Ovary (tissue), 10 donors: ENCODE measurements at places on chromosomes 3 and 15. TPM values are rescaled to one million over a fixed set of nuclear protein-coding genes. Genes with fewer than 3 reads are reported as not detected.

Gene SEMA5B
- polyA plus RNA-seq = 1.3 TPM

Gene CCR9
- polyA plus RNA-seq = not detected

Gene VIPR1
- polyA plus RNA-seq = 2.2 TPM

Gene NEK4
- polyA plus RNA-seq = 8.5 TPM

Gene TFDP2
- polyA plus RNA-seq = 57.8 TPM

Gene KCNMB2
- polyA plus RNA-seq = 7.6 TPM

Gene DNAJC13
- polyA plus RNA-seq = 19.1 TPM

DNA sequence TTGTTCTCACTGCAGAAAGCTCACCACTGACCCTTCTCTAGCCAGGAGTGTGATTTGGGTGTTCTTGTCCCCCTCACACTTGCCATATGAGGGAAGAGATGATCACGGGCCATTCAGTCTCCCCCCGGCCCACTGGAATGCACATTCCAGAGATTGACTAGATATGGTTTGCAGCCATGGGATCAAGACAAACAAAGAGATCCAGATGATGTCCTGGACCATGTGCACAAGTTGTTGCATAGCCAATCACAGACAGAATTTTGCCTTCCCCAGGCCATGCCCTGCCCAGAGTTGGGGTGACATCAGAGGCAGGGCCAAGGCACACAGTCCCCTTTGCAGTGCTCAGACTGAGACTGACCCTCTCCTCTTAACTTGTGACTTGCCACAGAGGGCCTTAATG is 14.8 kb downstream of the MUC13 start:
- no peak for DNase-seq

- DNase-seq = no peak
Measured at GRCh38 chr3:71087143-71088018, 496.1 kb downstream of the FOXP1 start.

DNA sequence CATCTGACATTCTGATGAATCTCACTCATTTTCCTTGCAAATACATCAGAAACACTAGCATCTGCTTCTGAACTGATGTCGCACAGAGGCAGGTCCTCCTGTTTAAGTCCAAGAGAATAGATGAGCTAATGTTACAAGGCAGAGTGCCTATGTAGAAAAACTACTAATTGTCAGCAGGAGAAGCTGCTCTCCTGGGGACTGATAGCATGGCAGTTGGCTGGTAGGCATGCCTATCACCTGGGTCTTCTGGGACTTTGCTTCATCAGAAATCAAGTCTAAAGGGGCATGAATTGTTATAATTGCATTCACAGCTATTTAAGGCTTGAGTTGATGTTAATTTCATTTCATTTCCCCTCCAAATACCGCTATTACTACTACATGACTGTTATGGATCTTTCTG is 457.2 kb downstream of the RAP2B start:
- no peak for DNase-seq

DNA sequence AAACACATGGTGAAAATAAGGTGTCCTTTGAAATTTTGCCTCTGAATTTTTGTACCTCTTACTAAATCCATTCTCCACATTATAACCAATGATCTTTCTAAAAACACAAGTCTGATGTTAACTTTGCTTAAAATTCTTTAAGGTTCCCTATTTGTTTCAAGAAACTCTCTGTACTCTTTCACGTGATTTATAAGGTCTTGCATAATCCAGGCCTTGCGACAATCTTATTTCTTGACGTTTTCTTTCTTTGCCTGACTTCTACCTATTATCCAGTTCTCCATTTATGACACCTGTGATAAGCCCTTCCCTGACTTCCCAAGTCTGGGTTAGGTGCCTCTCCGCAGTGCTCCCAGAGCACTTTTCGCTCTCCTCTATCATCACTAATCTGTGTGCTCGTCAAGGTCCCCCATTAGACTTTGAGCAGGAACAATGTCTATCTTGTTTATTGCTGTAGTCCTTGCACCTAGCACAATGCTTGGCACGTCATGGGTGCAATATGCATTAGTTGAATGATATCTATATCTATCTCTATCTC is 24.3 kb upstream of the KPNA1 start:
- no peak for DNase-seq

DNA sequence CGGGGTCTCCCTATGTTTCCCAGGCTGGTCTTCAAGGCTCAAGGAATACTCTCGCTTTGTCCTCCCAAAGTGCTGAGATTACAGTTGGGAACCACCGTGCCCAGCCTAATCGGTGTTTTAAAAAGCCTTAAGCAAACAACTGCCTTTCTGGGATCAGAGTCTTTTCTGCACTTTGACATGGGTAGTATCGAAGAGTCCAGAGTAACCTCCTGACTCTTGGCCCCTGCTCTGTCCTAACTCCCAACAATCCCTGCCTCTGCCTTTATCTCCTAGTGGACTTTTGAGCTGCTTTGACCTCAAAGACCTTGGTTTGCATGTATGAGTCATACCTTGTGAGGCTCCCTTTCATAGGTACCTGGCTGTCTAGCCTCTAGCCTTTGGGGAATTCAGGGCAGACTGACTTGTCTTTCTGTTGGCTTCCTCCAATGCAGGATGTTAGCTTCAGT is 21.0 kb upstream of the HACD2 start:
- DNase-seq = no peak

DNA sequence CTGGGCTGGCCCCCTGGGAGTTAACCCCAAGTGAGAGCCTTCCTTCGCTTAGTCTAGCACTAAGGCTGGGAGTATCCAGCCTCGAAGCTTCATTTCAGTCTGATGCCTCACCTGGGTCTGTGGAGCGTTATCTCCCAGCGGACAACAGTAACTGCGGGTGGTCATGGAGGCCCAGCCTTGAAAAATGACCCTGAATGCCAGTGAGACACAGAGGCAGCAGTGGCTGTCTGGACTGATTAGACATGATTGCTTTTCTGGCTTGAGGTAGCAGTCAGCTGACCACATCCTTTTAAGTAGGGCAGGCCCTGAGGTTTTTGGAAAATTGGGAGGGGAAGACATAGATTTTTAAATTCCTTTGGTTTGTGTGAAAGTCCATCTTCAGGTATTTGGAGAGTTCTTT is 28.2 kb upstream of the TRIM59 start:
- DNase-seq = no peak

DNA sequence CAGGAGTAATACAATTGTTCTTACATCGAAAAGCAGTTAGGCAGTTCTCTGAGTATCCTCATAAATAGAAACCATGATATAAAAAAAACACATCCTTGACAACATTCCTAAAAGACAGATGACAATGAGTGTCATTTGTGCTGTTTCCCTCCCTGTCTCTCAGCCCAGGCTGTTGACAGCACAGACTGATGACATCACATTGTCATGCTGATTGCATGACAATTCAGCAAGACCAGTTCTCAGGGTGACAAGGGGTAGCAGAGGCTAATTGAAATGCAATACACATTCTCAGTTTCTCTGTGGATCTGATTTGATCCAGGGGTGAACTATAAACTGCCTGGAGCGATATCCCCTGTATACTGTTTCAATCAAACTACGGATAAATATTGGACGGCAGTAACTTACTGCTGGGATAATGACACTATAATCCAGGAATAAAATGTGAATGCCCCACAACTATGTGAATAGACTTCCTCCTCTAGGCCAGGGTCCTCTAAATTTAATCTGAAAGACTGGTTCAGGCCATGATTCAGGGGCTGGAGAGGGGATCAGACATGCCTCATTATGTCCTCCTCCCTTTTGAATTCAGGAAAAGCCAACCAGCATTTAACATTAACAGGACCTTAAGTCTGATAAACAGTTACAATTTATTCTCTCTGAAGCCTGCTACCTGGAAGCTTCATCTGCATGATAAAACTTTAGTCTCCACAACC is 16.7 kb upstream of the EIF1B start:
- no peak for DNase-seq

- peak; percentile 51 for DNase-seq
Measured at GRCh38 chr15:55897560-55898336, 95.7 kb downstream of the NEDD4 start.

DNA sequence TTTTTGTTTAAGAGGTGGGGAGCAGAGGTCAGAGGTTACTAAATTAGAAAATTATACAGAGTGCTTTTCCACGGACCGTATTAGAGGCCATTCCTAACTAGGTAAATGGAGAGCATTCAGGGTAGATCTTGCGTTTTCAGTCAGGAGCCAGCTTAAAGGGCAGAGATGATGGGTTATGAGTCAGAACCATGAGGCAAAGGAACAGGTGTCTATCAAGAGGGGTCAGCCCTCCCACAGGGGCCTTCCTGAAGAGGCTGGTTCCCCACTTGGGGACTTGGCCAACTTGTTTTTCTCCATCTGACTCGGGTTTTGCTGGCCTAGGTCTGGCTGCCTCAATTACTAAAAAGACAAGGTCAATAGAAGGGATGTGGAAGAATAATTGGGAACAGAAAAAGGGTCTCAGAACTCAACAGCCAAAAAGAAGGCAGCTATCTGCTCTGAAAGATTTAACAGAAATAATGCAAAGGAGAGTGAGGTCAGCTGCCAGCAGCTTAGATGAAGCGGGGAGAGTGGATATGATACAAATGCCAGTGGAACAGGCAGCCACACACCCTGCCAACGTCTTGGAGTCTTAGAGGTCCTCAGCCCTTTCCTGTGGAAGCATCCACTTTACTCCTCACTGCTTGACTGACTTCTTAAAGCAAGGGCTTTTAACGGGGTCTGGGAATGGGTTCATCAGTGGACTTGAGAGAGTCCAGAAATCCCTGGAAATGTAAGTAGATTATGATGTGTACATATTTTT is 17.6 kb downstream of the MTMR14 start:
- DNase-seq = no peak

GRCh38 chr3:177144922-177145321 is 52.4 kb downstream of the TBL1XR1 start:
- DNase-seq = no peak

DNA sequence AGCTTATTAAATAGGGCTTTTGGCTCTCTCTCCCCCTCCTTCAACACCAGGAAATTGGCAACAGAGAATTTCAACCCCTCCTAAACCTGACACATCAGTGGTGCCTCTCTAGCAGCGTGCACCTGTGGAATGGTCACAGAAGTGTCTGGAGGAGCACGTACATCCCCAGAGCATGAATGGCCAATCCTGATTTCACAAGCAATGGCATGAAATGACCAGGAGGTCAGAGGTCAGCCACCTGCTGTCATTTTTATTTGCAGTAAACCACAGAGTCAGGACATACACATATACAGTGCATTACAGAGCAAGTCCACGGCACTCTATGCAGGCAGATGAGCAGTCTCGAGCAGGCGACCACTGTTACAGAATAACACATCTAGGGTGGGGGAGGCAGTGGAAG is 25.1 kb upstream of the ETV5 start:
- DNase-seq = no peak

- no peak for DNase-seq
Measured at GRCh38 chr15:50365971-50366370, 11.0 kb upstream of the GABPB1 start.

DNA sequence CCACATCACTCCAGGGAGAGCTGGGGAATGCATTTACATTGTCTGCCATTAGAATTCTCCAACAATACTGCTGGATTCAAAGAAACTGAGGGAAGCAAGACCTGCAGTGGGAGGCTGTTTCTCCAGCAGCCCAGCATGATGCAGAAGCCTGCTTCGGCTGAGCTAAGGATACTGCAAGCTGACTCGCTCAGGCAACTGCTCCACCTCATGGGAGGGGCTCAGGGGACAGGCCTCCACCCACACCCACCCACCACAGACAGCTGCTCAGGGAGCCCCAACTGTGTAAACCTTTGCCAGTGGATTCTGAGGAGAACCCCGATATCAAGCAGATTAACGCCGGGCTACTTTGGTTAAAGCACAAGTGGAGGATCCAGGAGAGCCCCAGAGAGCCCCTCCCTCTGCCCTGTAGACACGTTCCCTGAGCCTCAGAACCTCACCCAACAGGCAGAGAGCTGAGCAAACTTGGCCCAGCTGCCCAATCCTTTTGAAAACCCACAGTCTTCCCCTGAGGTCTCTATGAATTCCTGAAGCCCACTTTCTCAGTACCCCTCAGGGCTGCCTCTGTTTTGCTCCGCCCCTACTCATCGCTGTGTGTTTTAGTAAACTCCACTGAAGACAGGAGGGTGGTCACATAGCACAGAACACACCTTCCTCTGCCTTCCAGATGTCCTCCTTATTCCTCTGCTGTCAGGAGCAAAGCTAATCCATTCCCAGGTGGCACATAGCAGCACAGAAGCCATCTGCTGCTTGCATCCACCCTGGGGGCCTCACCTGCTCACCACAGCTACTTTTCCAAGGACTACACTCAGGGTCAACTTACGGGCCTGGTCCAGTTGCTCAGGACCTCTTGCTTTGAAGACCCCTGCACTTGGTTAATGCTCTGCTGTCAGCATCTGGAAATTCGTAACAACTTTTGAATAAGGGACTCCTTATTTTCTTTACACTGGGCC is 269.0 kb downstream of the ABHD5 start:
- no peak for DNase-seq

- no peak for DNase-seq
Measured at GRCh38 chr3:27216955-27217552, 152.1 kb downstream of the NEK10 start.

GRCh38 chr15:99432271-99433025 is 133.3 kb upstream of the MEF2A start:
- DNase-seq = peak; percentile 18

- no peak for DNase-seq
Measured at GRCh38 chr3:115146032-115146417, 1.1 kb downstream of the ZBTB20 start.

DNA sequence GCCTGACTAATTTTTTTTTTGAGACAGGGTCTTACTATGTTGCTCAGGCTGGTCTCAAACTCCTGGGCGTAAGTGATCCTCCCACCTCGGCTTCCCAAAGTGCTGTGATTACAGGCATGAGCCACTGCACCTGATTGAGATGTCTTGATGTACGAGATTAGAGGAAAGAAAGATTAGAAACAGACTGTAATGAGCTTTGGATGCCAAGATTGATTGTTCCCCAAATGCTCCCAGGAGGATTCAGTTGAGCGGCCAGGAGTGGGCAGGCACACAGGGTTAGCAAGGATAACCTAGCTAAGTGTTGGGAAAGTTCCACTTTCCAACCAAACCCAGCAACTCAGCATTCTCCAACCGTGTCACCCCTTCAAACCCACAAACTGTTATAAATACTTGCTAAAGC is 63.7 kb downstream of the SRGAP3 start:
- DNase-seq = no peak

GRCh38 chr3:69558912-69559311 is 173.0 kb upstream of the FRMD4B start:
- no peak for DNase-seq

DNA sequence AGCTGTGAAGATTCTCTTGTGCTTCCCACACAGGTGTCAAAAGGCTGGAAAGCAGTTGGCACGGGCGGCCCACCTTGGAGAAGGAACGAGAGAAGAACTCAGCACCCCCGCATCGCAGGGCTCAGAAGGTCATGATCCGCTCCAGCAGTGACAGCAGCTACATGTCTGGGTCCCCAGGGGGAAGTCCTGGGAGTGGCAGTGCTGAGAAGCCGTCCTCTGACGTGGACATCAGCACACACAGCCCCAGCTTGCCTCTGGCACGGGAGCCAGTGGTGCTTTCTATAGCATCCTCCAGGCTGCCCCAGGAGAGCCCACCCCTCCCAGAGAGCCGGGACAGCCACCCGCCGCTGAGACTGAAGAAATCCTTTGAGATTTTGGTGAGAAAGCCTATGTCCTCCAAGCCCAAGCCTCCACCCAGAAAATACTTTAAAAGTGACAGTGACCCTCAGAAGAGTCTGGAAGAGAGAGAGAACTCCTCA is 31.4 kb downstream of the STARD5 start:
- no peak for DNase-seq
